ENCODE measurements at places on chromosomes 6 and 20. TPM values are rescaled to one million over a fixed set of nuclear protein-coding genes. Genes with fewer than 3 reads are reported as not detected.
A peak's percentile ranks its signal among the peaks of the same experiment; 100 is the strongest.

The ECT2L gene
- polyA plus RNA-seq: not detected

DNA sequence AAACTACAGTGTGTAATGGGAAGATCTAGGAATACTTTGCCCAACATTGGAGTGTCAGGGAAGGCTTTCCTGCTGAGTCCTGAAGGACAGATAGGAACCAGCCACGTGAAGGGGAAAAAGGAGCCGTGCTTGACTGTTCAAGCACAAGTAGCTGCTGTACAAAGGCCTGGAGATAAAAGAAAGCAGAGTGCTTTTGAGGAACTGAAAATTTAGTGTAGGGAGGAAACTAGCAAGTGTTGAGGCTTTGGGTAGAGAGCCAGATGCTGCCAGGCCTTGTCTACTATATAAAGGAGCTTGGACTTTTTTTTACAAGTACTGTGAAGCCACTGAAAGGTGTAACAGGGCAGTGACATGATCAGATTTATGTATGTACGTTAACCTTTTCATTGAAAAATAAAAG is 39.0 kb downstream of the DSE start:
- H3K27ac ChIP-seq: no peak overlapping the region
- no peak overlapping the region for H3K4me3 ChIP-seq
- peaks cover 13% of the 10 kb centered on the region for H3K4me1 ChIP-seq

DNA sequence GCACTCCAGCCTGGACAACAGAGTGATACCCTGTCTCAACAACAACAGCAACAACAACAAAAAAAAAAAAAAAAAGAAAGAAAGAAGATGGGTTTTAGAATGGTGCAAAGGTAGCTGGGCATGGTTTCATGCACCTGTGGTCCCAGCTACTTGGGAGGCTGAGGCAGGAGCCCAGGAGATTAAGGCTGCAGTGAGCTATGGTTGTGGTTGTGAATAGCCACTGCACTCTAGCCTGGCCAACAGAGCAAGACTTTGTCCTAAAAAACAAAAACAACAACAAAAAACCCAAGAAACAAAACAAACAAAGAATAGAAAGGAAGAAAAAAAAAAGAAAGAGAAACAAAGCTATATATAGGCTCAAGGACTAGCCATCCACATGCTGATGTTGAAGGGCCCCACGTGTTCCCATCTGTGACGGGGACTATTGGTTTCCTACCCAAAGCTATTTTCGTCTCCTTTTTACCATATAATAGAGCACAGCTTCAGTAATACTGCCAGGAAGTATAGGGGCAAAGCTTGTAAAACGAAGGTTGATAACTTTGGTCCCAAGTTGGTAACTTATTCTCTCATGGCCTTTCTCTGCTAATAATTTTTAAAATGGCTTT is 7.9 kb upstream of the EEF1E1 start:
- DNase-seq: no peak
- H3K4me3 ChIP-seq: no peak overlapping the region
- no peaks in the 10 kb centered on the region for H3K36me3 ChIP-seq
- H3K27me3 ChIP-seq: no peaks in the 10 kb centered on the region
- no peaks in the 10 kb centered on the region for H3K4me1 ChIP-seq

The SHLD1 gene
- polyA plus RNA-seq: 4.2 TPM

DNA sequence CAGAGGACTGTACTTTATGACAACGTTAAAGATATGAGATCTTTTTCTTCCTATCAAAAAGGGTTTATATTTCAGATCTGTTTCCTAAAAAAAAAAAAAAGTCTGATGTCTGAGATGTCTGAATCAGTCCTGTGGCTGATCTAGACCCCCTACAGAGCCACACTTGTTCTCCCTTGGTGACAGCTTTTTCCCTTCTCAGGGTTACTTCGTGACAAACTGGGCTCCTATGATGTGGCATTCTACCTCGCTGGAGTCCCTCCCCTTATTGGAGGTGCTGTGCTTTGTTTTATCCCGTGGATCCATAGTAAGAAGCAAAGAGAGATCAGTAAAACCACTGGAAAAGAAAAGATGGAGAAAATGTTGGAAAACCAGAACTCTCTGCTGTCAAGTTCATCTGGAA is 134.5 kb downstream of the SLC16A10 start:
- no peaks in the 10 kb centered on the region for H3K36me3 ChIP-seq
- H3K27me3 ChIP-seq: no peaks in the 10 kb centered on the region
- DNase-seq: no peak
- no peak overlapping the region for H3K27ac ChIP-seq
- H3K4me1 ChIP-seq: no peaks in the 10 kb centered on the region
- no peak overlapping the region for H3K4me3 ChIP-seq

- no peaks in the 10 kb centered on the region for H3K36me3 ChIP-seq
- no peak overlapping the region for H3K27ac ChIP-seq
- H3K27me3 ChIP-seq: no peaks in the 10 kb centered on the region
- DNase-seq: no peak
- peaks cover 17% of the 10 kb centered on the region for H3K4me1 ChIP-seq
- no peak overlapping the region for H3K4me3 ChIP-seq
These were observed 66.4 kb upstream of the STMND1 start for GRCh38 chr6:17035257-17036064.

The SLCO4A1 gene
- 0.84 TPM for polyA plus RNA-seq

DNA sequence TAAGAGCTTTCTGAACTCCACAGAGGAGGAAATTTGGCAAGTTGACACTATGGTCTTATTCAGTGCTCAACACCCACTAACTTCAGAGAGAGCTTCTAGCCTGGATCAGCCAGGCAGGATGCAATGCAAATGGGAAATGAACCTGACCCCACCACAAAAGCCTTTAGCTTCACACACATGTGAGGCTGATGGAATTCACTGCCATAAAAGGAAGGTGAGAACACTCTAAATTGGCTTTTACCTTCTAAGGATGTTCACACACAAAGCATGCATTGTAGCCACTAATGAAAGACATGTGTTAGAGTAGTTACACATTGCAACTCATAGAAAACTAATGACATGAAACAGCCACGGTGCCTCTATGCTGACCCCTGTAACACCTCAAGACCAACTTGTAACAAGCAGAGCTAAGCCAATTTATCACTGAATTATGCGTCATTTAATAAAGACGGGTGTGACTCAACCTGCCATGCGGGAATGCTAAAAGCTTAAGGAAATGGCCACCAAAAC is 262.1 kb downstream of the HACE1 start:
- no peak for DNase-seq
- no peak overlapping the region for H3K27ac ChIP-seq
- no peaks in the 10 kb centered on the region for H3K36me3 ChIP-seq
- no peak overlapping the region for H3K4me3 ChIP-seq
- H3K27me3 ChIP-seq: no peaks in the 10 kb centered on the region

DNA sequence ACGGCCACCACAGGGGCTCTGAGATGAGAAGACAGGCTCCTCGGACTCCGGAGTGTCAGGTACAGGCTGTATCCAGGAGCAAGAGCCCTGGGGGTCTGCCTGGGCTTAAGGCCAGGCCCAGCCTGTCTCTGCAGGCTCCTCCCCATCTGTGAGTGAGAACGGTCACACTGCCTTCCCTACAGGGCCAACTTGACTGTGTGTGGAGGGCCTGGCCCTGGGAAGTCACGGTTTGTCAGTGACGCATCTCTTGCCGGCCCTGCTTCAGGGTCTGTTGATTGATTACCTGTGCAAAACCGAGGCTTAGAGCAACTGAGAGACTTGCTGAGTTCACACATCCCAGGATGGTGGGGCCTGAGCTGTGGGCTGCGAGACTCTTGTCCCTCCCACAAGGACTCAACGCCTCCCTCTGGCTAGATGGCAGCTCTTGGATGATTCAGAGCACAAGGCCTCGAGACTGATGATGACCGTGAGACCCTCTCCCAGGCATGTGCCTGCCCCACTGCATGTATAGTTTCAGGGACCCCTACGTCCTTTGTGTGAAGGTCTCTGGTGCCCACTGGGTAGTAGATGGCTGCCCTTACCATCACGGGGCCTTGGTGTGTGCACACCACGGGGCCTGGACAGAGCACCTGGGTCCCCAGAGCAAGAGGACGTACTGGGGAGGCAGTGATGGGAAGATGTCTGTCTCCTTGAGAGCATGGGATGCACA is 5.9 kb downstream of the RBM38 start:
- peaks cover 3% of the 10 kb centered on the region for H3K4me1 ChIP-seq
- DNase-seq: peak; percentile 44
- H3K4me3 ChIP-seq: no peak overlapping the region
- peaks cover 7% of the 10 kb centered on the region for H3K36me3 ChIP-seq
- H3K27ac ChIP-seq: no peak overlapping the region

GRCh38 chr20:2467412-2467811 is 3.2 kb downstream of the SNRPB start:
- no peak for DNase-seq
- peaks cover 14% of the 10 kb centered on the region for H3K36me3 ChIP-seq
- H3K27ac ChIP-seq: no peak overlapping the region
- no peak overlapping the region for H3K4me3 ChIP-seq

The HLA-DOA gene
- polyA plus RNA-seq: not detected

The RSPH4A gene
- 0.18 TPM for polyA plus RNA-seq

The PACRG gene
- 0.30 TPM for polyA plus RNA-seq

DNA sequence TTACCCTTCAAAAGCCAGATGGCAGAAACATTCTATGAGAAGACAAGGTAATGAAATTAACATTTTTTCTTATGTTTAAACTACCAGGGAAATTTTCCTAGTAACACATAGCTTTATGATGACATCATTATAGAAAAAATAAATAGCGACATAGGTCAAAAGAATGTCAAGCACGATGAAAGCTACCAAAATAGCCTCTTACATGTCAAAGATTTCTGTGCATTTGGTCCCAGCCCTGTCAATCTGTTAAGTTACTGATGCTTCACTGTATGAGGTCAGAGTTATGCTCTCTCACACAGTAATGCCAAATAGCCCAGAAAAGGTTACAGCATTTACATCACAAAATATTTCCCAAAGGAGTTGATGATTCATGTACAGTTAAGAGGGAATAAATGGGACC is 199.8 kb upstream of the DEFB112 start:
- no peaks in the 10 kb centered on the region for H3K4me1 ChIP-seq
- H3K36me3 ChIP-seq: no peaks in the 10 kb centered on the region
- DNase-seq: peak; percentile 7
- H3K27me3 ChIP-seq: no peaks in the 10 kb centered on the region
- no peak overlapping the region for H3K27ac ChIP-seq

The LPIN3 gene
- 3.0 TPM for polyA plus RNA-seq

DNA sequence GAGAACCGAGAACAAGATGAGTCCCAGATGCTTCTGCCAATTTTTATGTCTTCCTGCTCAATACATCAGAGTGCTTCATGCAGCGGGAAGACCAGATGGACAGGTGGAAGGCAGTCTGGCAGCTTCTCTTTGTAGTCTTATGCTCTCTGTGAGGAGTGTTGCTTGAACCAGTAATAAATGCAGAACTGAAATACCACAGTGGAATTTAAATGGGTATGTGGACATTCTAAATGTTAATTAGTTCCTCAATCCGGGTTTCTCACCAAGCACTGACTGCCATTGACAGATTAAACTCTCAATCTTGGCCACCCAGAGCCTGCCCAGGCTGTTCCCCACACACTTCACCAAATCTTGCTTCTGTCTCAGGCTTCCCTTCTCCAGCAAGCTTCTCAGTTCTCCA is 695.5 kb upstream of the CHD6 start:
- no peak overlapping the region for H3K27ac ChIP-seq
- no peaks in the 10 kb centered on the region for H3K27me3 ChIP-seq
- no peak overlapping the region for H3K4me3 ChIP-seq
- H3K4me1 ChIP-seq: no peaks in the 10 kb centered on the region

DNA sequence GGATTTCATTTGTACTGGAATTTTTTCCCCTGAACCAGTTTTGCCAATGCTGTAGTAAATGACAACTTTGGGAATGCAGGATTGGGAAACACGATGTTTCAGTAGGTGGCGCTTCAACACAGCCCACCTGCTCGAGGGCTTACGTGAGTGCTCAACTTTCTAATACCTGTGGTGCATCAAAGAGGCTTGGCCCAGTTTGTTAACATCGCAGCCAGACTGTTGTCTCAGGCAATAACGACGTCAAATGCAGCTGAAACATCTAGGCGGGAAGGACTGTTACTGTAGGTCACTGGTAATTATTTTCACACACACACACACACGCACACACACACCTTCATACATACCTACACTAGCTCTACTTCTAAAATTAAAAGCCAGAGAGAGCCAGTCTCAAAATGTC is 815.5 kb upstream of the SLC35B3 start:
- H3K36me3 ChIP-seq: no peaks in the 10 kb centered on the region
- H3K27me3 ChIP-seq: no peaks in the 10 kb centered on the region
- peak; percentile 42 for DNase-seq
- H3K4me3 ChIP-seq: no peak overlapping the region
- no peaks in the 10 kb centered on the region for H3K4me1 ChIP-seq
- H3K27ac ChIP-seq: no peak overlapping the region

The ACSS1 gene
- polyA plus RNA-seq: 3.4 TPM

DNA sequence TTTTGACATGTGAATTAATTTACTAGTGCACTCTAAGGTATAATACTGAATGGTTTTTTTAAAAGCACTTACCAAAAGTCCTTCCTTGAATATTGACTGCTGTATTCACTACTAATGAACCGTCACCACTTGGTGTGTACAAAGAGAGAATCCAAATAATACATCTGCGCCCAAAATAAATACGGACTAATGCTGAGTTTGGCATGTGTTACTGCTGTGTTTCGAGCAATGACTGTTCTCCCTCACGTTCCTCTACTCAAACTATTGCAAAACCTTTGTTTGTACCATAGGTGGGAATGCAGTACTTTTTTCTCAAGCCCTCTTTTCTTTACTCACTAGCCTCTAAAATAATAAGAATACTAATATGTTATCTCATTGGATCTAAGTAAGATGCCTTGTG is 305.5 kb downstream of the QKI start:
- H3K36me3 ChIP-seq: no peaks in the 10 kb centered on the region
- no peaks in the 10 kb centered on the region for H3K27me3 ChIP-seq
- H3K27ac ChIP-seq: no peak overlapping the region
- no peak for DNase-seq
- H3K4me1 ChIP-seq: no peaks in the 10 kb centered on the region

The DEFB115 gene
- polyA plus RNA-seq: not detected

DNA sequence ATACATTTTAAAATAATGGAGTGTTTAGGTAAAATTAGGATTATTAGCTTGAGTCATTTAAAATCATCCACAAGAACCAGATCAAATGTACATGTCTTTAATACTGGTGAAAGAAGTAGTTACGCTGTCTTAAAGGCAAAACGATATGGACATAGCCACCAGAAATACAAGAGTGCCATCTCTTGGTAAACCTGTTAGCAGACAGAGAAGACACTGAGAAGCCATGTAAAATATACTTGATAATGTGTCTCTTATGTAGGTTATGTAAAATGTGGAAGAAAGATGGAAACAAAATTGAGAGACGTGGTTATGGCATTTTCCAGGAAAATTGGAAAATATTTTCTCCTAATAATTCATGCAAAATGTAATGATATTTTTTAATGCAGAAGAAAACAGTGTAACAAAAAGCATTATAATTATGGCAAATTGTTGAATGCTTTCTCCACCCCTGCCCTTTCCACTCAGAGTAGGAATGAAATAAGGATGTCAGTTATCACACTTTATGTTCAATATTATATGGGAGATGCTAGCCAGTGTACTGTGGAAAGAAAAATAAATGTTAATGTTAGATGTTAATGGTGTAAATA is 12.2 kb upstream of the SLC17A2 start:
- DNase-seq: peak; percentile 82
- H3K36me3 ChIP-seq: no peaks in the 10 kb centered on the region
- no peak overlapping the region for H3K27ac ChIP-seq
- no peak overlapping the region for H3K4me3 ChIP-seq
- H3K27me3 ChIP-seq: no peaks in the 10 kb centered on the region

GRCh38 chr6:121865811-121866210 is 430.4 kb downstream of the GJA1 start:
- no peak overlapping the region for H3K4me3 ChIP-seq
- H3K27ac ChIP-seq: no peak overlapping the region
- no peak for DNase-seq
- no peaks in the 10 kb centered on the region for H3K4me1 ChIP-seq
- no peaks in the 10 kb centered on the region for H3K27me3 ChIP-seq
- no peaks in the 10 kb centered on the region for H3K36me3 ChIP-seq

The ZBTB9 gene
- 5.2 TPM for polyA plus RNA-seq

Measured in fibroblast of lung (primary cell).